ENCODE measurements at places on chromosomes 4 and X.

DNA sequence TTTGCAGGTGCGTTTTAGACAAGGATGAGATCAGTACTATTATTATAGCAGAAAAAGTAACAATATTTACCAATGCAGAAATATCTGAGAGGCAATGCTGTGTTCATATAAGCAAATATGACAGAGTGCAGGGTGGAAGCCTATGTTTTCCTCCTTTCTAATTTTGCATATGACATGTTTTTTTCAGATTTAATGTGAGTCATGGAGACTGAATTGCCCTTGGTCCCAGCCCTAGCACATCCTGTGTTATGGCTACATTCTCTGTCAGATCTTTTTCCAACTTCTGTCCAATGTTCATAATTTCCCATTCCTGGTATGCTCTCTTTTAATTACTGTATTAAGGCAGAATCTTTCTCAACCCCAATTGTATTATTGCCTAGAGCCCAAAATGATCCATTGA is 165.6 kb downstream of the SLC7A11 start:
- DNase-seq: no peak

DNA sequence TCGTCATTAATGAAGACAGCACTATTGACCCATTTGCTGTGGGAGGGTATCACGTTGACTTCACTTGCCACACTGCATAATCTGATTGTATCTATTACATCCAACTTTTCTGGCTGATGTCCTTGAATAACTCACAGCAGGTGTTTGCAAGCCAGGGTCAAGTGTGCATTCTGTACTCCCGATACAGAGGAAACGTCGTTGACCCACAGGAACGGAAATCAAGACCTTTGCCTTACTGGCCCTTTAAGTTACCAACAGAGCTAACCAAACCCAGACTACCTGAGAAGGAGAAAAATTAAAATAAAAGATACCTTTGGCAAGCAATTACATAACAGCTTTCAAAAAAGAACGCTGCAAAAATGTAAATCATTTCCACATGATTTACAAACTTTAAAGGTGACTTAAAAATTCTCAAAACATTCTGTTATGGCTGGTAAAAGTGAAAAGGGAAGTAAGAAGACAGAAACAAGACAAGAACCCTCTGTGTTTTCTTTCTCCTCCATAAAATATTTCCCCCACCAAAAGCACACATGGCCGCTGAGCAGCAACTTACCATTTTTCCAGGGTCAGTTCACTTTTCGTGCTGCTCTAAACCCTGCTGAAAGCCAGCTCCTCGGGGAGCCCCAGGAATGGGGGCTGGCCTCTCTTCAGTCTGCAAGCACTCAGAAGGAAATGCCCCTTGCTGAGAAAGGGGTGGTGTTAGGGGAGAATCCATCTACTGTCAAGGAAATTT is 6.5 kb upstream of the SHISA3 start:
- DNase-seq: no peak

GRCh38 chr4:82217986-82218715 is 155.6 kb downstream of the HNRNPD start:
- DNase-seq: peak; percentile 34

DNA sequence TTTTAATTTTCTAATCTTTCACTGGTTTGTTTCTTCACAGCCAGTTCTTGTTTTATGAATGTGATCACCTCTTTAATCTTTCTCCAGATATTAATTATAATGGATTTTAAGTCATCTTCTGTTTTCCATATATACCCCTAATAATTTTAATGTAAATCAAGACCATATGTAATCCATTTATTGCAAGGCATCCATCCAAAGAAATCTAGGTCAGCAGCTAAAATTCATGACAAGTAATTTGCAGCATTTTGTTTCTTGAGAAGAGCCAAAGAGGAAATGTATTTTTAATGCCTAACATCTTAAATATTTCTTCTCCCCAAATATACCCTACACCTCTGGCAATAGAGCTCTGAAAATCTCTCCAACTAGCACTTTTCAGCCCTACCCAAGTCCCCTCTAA is 81.1 kb downstream of the SUPT20HL2 start:
- DNase-seq: no peak
